Myocyte (in vitro differentiated cells): ENCODE measurements at places on chromosomes 7 and 10. TPM values are rescaled to one million over a fixed set of nuclear protein-coding genes. Genes with fewer than 3 reads are reported as not detected.

DNA sequence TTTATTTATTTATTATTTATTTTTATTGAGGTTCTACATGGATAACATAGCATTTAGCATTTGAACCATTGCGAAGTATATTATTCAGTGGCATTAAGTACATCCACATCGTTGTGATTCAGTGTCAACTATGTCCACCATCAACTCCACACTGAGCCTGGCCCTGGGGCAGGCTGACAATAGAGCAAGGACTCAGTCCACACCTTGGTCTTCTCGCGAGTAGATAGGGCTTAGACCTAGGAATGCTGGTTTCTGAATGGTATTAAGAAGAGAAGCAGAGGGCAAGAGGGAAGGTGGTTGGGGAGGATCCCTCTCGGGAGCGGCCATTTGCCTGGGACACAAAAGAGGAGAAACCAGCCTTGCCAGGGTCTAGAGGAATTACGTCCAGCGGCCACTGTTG lies 599.2 kb upstream of the MGMT start:
- no peak for DNase-seq

DNA sequence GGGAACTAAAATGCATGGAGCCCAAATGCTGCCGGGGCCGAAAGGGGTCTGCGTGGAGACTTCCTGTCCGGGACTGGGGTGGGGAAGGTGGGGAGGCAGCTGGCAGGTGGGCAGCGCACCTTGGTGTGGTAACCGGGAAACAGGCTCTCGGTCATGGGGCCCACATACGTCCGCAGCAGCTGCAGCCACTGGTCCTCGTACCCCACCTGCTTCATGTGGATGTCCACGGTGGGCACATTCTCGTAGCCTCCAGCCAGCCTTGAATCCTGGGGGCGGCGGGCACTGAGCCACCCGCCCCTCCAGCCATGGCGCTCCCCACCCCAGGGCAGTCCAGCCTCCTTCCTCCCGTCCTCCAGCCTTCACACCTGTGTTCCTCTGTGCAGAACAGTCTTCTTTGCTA lies 6.6 kb upstream of the MOGAT3 start:
- DNase-seq: no peak

The CTAGE6 gene
- 0.08 and 0.21 TPM in 2 replicates for total RNA-seq

DNA sequence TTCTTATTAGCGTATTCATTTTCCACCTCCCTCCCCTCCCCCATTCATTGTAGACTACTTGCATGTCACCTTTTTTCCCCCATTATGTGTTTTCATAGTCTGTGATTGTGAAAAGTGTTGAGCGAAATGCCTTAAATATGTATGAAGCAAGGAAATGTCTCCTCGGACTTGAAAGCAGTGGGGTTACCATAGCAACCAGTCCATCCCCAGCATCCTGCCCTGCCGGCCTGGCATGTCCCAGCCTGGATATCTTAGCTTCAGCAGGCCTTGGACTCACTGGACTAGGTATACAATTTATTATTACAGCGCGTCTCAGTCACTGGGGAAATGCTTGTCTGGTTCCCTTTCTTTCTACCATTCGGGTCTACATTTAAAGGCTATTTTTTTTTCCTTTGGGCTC lies 283.6 kb downstream of the BICC1 start:
- no peak for DNase-seq

- DNase-seq: peak; percentile 39
Measured at GRCh38 chr10:2509081-2509531, 558.2 kb upstream of the PFKP start.

DNA sequence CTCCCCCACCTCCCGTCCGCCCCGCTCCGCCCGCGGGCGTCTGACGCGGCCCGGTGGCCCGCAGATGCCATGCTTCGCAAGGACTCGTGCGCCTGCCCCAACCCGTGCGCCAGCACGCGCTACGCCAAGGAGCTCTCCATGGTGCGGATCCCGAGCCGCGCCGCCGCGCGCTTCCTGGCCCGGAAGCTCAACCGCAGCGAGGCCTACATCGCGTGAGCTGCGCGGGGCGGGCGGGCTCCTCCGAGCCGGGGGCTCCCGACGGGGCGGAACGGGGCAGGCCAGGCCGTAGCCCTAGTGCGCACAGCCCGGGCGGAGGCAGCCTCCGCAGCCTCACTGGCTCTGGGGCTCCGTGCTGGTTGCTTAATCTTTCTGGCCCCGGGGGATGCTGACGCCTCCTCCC lies 2.8 kb downstream of the ASIC3 start:
- peak; percentile 40 for DNase-seq

The FAM25A gene
- total RNA-seq: not detected in 2 replicates

- DNase-seq: no peak
Measured at GRCh38 chr7:131011432-131011742, 277.4 kb upstream of the KLF14 start.
